Activated CD8-positive, alpha-beta memory T cell treated with anti-CD3 and anti-CD28 coated beads for 1 hour (primary cell): ENCODE measurements at places on chromosomes 1 and 21.
A peak's percentile ranks its signal among the peaks of the same experiment; 100 is the strongest.

GRCh38 chr1:204928671-204929486 is 58.2 kb downstream of the NFASC start:
- DNase-seq = no peak

DNA sequence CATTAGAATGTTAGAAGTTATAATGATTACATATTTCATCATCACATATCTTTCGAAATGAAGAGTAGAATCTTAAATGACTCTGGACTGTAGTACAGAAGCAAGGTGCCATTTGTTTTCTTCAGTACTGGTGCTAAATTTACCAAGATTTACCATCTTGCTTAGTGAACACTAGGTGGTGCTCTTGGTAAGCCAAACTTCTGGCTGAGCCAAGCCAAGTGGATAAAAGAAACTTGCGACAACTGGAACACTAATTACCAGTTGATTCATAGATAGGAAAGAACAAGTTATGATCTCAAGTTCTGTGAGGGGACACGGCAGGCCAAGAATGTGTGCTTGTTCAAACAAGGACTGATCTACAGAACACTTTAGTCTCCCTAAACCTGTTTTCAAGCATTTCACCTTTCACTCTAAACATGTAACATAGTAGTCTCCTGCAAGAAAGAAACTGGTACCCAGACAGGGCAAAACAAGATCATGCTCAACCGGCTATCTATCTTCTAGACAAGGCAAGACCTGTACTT is 19.8 kb downstream of the SPRTN start:
- DNase-seq = no peak

DNA sequence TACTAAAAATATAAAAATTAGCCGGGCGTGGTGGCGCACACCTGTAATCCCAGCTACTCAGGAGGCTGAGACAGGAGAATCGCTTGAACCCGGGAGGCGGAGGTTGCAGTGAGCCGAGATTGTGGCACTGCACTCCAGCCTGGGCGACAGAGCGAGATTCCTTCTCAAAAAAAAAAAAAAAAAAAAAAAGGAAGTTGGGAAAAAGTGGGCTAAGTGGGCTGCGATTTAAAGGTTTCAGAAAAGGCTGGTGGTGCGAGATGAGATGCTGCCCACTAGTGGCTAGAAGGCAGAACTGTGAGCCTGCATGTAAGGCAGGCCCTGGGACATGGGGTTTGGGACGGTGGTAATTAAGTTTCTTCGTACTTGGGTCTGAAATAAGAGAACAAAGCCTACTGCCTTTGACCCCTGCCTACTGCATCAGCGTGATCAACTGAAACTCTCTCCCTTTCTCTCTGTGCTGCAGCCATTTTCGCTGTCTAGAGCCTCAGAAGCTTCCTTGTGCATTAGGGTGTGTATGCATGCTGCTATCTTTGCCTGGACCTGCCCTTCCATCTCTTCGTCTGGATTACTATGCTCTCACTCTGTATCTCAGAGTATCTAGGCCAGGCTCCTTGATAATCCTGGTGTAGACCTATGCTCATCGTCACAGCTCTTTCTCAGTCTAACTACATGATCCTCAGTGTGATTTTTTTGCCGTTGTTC is 12.4 kb downstream of the FMOD start:
- peak; percentile 22 for DNase-seq

DNA sequence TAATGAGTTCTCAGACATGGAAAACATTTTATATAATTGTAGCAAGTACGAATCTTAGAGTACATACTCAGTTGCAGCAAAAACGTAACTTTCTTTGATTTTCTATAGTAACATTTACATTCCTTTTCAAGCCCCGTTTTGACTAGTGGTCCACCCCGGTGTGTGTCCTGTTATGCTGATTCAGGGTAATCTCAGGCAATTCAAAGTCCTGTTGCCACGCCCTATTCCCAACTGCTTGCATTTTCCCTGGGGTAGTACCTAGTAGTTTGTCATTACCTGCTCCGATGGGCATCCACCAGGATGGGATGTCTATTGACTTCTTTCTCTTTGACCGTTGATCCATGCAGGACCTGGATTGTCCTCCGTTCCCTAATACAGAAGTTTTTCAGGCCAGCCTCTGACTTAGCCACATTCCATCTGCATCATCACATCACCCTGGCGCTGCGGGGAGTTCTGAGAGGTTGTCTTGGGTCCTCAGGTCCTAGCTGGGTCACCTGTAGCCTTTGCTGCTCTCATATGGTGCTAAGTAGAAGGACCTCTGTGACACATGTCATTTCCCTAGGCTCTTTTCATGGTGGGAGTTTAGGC is 15.0 kb upstream of the FCAMR start:
- no peak for DNase-seq

DNA sequence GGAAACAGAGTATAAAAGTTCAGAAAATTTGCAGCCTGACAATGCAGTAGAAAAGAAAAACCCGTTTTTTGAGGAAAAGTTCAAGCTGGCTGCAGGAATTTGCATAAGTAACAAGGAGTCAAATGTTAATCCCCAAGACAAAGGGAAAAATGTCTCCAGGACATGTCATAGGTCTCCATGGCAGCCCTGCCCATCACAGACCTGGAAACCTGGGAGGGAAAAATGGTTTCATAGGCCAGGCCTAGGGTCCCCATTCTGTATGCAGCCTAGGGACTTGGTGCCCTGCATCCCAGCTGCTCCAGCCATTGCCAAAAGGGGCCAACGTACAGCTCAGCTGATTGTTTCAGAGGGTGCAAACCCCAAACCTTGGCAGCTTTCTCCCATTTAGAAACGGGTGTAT is 3.6 kb upstream of the KCNT2 start:
- no peak for DNase-seq

DNA sequence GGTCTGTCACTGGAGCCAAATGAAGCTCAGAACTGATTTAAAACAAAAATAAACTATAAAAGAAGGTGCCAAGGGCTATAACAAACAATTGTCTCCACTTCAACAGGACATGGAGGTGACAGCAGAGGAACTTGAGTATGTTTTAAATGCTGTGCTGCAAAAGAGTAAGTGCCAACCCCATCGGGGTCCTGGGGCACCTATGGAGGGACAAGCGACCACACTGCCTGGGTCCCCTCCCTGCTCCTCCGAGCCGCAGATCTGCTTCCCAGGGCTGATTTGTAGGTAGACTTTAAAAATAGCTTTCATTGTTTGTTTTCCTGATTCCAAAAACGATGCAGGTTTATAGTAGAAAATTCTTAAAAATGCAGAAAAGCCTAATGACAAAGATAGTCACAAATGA is 42.8 kb downstream of the CAPN9 start:
- DNase-seq = no peak
